Activated T-cell treated with anti-CD3 and anti-CD28 coated beads for 24 hours (primary cell): ENCODE measurements at places on chromosomes 6 and 20.

GRCh38 chr6:56652231-56652630, 9.5 kb upstream of the DST start:
- DNase-seq = no peak

GRCh38 chr6:120410586-120410985, 923.7 kb downstream of the TBC1D32 start:
- no peak for DNase-seq

DNA sequence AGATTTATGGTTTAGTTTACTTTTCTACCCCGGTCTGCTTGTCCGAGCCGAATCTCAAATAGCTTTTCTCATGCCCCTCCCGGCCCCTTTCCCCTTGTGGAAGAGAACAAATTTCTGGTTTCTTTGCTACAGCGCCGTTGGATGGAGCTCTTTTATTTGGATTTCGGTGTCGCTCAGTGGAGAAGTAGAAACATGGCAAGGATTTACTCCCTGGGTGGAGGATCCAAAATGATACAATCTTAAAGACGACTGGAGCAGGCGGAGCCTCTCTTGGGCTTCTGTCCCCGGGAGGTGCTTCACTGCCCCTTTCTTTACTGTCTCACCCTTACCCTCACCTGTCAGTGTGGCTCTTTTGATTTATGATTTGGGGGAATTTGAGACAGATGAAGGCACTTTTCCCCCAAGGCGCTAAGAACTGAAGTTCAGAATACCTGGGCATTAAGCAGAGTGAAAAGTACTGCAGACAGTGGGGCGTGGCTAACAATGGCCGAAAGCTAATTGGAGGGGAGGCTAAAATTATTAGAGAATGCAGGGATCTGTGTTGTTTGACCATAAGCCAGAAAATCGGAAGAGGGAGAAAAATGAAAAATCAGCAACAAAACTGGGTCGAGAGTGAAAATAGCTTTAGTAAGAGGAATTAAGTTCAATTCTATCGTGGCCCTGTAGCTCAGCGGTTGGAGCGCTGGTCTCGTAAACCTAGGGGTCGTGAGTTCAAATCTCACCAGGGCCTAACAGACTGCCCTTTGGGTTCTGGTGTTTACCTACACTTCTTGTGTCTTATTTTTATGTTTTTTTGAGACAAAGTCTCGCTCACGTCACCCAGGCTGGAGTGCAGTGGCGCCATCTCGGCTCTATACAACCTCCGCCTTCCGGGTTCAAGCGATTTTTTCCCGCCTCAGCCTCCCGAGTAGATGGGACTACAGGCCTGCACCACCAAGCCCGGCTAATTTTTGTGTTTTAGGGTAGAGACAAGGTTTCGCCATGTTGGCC, 145.1 kb upstream of the ZNF184 start:
- no peak for DNase-seq

DNA sequence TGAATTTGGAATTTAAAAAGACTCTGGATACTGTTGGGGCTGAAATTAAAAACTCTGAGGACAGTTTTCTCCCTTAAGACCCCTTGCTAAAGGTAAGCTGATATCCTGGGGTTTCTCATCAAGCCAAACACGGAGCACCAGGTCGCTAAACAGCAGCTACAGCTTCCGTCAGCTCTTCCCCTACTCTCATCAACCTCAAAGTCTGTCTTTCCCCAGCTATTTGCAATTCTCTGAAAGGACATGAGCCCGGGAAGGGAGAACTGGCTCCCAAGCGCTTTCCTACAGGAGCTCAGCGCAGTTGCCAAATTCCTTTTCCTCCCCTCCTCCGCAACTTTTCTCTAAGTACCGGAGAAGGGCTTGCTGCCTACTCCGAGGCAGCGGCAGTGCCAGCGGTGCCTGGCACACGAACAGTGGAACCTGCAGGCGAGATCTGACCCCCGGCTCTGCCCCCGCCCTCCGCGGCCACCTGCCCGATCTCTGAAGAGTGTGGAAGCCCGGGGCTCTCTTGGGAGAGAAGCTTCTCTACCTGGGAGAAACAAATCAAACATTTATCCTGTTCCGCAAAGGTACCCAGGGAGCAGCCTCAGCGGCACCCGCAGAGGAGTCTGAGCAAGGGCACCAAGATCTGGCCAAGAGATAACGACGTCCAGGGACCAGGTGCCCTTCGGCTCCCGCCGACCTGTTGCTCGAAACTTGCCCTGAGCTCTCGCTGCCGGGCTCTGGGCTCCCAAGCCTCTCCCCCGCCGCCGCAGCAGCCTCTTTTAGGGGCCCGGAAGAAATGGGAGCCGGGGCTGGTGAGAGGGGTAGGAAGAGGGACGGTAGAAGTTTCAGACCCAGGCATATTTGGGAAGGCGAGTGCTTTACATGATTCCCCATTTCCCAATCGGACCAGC, 2.2 kb downstream of the CBLN4 start:
- DNase-seq = no peak

- DNase-seq = no peak
Observed at GRCh38 chr6:128601060-128601459, 80.7 kb upstream of the PTPRK start.

DNA sequence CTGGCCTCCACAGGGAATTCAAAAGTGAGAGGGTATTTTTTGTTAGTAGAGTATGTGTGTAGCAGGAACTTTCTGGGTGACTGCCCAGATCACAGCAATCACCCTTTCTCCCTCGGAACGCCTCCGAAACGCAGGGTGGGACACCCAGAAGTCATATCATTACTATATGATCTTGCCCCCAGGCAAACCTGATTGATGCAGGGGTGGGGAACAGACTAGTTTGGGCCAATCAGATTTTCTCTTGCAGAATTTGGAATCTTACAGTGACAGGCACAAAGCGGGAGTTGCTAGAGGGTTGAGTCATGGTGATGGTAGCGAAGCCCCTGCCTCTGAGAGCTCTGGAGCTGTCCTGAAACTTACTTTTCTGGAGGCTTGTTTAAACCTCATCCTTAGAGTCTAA, 16.5 kb upstream of the RPN2 start:
- DNase-seq = no peak

DNA sequence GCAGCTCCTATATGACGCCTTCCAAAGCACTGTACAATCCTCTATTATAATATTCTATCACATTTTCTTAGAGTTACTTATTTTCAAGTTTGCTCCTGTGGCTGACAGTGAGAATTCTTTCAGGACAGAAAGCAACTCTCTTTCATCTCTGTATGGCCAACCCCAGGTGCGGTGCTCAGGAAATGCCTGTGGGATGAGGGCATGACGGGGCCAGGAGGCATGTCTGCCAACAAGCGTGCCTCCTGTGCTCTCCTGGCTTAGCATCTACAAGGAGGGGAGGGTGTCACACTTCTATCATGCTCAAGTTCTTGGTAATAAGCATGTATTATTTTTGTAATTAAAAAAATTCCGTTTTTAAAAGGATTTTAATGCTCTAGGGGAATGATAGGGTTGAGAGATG, 11.4 kb downstream of the MRPL14 start:
- no peak for DNase-seq

DNA sequence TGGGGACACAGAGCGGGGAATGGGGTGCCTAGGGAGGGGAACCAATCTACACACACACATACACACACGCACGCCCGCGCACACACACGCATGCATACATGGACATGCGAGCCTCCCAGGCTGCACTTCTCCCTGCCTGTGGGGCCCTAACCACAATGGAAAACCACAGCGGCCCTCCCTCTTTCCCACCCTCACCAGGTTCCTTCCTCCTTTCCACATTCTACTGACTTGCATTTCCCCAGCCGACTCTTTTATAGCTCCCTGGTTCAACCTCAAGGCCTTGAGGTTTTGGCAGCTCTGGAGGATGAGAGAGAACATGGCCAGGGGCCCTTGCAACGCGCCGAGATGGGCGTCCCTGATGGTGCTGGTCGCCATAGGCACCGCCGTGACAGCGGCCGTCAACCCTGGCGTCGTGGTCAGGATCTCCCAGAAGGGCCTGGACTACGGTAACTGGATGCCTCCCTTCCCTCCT, at the start of gene BPI:
BPI (plus strand) TSS at position 249 of the 472 bp plus-strand sequence; CDS start at position 317, 68 bp downstream.
- no peak for DNase-seq

- DNase-seq = peak; percentile 77
Observed at GRCh38 chr6:28981431-28981832, 23.7 kb downstream of the ZNF311 start.

GRCh38 chr6:151034825-151035781, 169.6 kb downstream of the MTHFD1L start:
- no peak for DNase-seq

DNA sequence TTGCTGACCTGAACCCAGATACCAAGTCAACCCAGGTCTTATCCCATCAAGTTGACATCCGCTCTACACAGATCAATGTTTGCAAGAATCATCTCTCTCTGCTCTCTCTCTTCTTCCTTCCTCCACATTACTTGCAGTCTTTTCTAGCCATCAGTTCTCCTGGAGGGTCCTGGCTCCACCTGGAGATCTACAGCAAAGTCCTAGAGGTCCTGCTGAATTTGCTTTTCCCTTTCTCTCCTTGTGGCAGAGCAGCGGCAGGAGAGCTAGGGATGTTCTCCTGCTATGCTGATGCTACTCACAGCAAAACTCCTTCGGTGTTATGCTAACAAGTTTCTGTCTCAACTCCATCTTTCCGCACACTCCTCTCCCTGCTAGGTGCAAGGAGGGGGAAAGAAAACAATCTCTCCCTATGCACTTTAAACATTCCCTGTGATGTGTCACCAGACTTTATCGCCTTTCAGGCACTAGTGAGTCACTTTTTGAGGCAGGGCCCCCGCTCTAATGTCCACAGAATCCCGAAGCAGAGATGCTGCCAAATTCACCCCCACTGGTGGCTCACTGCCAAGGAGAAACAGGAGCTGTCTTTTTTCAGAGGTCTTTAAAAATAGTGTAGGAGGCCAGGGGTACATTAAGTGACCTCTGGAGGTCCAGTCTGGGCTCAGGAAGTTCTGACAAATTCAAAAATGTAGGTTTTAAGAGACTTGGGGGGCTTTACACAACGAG, 62.6 kb downstream of the FAM50B start:
- DNase-seq = no peak

DNA sequence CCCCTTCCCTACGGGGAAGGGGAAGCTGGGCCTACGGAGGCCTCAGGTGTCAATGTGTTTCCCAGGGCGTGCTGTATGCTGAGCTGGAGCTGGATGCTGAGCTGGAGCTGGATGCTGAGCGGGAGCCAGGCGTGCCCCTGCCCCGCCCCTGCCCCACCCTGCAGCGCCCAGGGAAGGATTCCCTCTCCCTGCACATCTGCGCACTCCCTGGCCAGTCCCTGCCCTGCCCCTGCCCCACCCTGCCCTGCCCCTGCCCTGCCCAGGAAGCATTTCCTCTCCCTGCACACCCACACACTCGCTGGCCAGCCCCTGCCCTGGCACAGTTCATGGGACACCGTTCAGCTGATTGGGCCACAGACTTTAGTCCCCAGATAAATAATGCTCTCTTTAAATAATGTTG, 196.8 kb downstream of the SMOC2 start:
- DNase-seq = no peak

GRCh38 chr20:36364506-36364905, 58.4 kb downstream of the DLGAP4 start:
- no peak for DNase-seq

DNA sequence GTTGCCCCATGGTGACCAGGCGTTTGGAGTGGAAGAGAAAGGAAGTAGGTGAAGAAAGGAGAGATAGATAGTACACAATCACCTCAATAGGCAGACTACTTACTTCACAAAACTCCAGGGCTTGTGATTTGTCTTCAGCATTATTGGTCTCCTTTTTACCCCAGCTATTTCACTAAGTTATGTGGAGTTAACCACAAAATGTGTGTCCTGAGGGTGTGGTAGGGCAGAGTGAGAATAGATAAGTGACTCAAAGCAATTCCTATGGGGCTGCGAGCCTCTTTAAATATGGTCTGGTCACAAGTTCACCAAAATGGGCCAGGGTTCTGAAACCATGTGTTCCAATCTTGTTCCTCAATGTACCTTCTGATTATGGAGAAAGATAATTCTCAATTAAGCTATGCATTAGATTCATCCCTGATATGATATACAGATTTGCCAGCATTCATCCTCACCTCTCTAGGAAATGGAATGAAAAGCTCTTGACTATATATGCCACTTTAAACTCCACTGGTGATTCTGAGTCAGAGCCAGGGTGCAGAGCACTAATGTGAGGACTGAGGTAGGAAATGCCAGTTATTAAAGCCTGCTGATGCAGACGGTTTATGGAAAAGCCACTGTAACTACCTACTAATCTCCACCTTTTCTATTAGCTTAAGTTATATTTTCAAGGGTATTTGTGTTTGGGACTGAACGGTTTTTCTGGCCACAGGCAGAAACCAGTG, 310.6 kb upstream of the MANEA start:
- no peak for DNase-seq

DNA sequence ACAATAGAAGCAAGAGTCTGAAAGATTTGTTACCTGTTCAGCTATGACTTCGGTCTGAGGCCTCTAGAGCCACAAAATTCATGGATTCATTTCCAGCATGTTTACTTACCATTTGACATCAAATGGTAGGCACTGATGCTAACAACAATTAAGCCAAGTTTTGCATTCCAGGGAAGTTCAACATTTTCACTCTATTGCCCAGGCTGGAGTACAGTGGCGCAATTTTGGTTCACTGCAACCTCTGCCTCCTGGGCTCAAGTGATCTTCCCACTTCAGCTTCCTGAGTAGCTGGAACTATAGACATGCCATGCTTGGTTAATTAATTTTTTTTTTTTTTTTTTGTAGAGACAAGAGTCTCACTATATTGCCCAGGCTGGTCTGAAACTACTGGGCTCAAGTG, 114.1 kb upstream of the SGK1 start:
- DNase-seq = no peak

DNA sequence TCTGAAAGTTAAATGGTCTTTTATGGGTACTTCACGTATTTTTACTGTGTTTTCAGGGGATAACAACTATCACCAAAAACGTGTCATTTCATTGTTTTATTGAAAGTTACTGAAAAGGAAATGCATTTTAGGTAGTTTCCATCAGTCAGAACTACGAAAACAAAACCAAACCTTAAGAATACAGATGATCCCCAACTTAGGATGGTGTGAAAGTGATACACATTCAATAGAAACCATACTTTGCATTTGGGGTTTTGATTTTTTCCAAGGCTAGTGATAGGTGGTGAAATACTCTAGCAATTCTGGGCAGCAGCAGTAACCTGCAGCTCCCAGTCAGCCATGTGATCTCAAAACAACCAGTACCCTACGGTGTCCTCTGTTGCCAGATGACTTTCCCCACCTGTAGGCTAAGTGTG, 25.9 kb upstream of the EFHC1 start:
- DNase-seq = no peak

DNA sequence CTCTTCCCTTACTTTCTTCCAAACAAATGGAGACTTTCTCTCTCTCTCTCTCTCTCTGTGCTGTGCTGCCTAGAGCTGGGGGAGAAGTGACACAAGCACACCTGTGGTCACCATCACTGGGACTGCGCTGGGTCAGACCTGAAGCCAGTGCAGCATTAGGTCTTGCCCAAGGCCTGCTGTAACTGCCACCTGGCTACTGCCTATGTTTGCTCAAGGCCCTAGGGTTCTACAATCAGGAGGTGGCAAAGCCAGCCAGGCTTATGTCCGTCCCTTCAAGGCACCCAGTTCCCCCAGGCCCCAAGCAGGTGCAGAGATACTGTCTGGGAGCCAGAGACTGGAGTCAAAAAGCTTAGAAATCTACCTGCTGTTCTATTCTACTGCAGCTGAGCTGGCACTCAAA, 49.4 kb upstream of the TOP1 start:
- no peak for DNase-seq

GRCh38 chr6:43791745-43792422, 21.9 kb downstream of the VEGFA start:
- no peak for DNase-seq
